Hematopoietic multipotent progenitor cell treated with erythropoietin and hydrocortisone succinate and interleukin-3 and kit ligand, for 6 days (in vitro differentiated cells): ENCODE measurements at places on chromosomes 7 and 10.

DNA sequence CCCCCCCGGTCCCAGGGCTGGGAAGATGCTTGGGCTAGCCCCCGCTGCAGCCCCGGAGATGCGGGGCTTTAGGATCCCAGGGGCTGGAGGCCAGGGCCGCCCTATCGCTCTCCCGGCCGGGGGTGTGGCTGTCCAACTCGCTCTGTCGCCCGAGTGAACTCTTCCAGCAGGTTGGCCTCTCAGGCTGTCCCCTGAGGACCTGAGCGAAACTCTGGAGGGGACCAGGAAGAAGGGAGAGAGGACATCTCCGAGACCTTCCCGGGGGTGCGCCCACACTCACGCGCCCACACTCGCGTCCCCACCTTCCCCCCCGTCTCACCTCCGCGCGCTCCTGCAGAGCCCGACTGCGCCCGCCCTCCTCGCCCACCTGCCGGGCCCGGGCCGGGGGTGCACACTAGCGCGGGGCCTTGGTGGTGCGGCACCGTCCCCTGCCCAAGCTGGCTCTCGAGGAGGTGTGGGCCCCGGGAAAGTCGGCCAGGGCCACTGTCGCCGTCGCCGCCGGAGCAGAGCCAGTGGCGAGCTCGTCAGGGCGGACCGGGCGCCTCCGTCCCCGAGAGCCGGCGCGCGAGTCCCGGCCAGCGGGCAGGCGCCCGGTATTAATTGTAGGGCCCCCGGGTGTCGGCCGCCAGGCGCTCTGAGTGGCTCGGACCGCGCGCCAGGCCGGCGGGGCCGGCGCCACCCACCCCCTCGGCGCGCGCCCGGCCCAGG is 101.7 kb upstream of the SVIL start:
- peak; percentile 21 for DNase-seq

GRCh38 chr10:13450069-13450468 is 78.7 kb downstream of the BEND7 start:
- DNase-seq = no peak

DNA sequence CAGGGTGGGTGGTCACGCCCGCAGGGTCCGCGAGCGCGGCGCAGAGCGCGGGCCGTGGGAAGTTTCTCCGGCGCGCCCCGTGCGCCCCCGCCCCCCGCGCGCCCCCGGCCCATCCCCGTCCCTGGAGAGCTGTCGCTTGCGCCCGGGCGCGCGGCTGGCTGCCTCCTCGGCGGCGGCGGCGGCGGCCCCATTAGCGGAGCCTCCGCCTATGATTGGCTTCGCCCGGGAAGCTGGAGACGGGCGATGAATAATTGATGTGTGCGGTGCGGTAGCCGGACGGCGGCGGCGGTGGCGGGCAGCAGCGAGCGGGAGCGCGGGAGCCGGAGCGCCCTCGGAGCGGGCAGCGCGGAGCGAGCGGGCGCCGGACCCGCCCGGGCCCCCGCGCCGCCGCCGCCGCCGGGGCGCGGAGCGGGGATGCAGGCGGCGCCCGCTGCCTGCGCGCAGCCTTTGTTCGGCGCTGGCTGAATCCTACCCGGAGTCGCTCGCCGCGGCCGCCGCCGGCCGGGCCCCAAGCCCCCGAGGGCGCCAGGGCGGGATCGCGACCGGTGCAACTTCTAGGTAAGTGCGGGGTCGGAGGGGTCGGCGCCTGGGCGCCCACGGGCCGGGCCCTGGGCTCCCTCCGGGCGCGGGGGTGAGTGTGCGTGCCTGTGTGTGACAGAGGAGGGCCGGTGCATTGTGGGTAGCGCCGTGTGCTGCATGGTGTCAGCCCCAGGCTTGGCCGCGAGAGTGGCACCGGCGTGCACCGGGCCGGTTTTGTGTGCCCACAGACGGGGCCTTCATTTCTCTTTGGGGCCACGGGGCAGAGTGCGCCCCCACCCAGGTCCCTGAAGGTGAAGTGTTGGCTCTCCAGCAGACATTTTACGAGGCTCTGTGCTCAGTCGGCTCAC is 103.8 kb upstream of the PPIF start:
- peak; percentile 33 for DNase-seq

DNA sequence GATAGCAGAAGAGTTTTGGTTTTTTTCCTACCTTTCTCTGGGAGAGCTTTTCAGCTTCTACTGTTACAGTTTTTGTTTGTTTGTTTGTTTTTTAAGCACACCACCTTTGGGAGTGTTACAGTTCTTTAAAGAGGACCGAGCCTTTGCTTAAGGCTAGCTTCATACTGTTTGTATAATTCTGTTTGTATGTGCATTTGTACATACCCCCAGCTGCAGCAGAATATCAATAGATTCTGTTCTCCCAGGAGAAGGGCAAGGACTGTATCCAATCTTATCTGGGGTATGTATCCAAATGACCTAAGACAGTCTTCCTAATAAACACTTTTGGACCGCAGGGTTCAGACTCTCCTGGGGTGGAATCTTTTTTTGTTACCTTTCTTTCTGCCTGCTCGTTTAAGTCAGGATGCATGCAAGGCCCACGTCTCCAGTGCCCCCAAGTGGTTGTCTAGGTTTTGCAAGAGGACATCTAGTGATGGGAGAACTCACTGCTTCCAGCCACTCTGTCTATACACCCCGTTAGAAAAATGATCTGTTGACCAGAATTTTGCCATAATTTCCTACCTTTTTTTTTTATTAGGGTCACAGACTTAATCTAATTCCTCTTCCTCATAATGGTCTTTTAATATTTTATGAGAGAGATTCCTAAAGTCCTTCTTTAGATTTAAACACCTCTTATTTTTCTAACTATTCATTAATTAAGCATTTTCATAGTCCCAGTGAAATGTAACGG is 23.9 kb downstream of the NRF1 start:
- peak; percentile 85 for DNase-seq

DNA sequence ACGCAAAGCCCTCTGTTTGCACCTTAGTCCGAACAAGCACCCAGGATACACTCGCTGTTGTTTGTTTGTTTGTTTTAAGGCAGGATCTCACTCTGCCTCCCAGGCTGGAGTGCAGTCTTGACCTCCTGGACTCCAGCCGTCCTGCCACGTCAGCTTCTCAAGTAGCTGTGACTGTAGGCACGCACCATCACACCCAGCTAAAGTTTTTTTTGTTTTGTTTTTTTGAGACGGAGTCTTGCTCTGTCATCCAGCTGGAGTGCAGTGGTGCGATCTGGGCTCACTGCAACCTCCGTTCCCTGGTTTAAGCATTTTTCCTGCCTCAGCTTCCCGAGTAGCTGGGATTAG is 76.8 kb downstream of the CTBP2 start:
- no peak for DNase-seq

DNA sequence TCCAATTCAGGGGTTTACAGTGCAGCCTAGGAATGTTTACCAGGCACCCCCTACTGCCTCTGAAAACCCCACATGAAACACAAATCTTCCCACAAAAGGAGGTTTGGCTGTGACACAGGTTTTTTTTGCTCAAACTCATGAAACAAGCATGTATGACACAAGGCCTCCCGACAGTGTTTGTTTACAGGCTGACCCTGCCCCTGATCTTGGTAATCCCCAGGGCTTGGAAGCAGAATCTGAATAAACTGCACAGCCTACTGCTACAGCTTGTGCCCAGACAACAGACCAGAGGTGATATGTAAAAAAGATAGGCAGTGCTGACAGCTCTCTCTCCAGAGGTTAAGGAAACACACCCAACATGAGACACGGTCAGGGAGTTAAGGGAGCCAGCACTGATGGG is 184.2 kb downstream of the KMT2E start:
- peak; percentile 38 for DNase-seq

DNA sequence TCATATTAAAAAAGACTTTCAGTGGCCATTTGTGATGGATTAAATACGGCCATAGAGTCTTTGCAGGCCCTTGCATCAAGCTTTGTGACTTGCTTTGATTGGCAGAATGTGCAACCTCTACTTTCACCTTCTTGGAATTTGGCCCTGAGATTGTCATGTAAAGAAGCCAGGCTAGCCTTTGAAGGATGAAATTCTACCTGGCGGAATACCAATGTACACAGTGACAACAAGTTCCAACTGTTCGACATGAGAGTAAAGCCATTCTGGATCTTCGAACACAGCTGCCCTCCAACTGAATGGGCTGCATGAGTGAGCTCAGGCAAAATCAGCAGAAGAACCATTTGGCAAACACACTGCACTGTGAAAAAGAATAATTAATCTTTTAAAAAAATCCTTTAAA is 321.3 kb downstream of the PHF14 start:
- no peak for DNase-seq

GRCh38 chr7:111867348-111867931 is 305.1 kb upstream of the IMMP2L start:
- no peak for DNase-seq

GRCh38 chr7:120806669-120807068 is 51.3 kb downstream of the TSPAN12 start:
- no peak for DNase-seq

GRCh38 chr10:106267591-106267990 is 896.9 kb downstream of the SORCS1 start:
- no peak for DNase-seq

DNA sequence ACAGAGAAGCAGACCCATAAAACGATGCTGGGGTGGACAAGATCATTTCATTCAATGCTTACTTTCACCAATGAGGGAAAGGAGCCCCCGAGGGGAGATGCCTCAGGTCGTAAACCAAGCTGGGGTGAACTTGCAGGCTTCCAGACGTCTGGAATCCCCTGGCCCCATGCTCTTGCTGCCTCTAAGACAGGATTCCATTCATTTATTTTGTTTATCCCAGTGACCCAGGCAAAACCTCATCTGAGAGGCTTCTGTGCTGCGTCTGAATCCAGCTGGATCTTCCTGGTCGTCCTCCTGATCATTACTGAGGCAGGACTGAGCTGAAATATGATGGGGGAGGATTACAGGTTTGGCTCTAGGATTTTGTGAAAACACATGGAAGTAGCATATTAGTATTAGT is 182.9 kb downstream of the MYOF start:
- no peak for DNase-seq

DNA sequence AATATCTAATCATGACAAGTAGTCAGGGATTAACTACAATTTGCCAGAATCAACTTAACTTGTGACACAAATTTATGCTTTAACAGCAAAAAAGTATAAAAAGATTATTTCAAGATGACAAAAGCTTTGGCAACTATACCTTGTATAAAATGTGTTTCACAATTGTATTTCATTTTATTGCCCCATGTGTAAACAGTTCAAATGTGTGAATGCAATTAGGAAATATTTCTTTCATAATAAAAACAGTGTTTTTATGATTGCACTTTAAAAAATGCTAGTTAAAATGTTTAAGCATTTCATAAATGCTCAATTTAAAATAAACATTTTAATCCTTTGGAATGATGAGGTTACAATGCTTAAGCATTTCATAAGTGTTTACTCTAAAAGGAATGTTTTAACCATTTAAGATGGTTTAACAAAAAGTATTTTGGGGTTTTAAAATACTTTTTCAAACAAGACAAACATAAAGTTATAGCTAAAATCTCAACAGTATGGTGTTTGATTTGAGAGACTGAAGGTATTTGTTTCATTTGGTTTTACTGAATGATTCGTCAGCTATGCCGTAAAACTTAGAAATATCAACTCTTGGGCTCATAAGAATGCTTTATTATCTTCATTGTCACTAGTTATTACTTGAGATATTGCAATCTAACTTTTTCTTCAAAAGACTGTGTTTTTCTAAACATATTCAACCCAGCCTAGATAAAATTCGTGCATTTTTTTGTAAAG is 50.1 kb downstream of the SFTPD start:
- DNase-seq = no peak

DNA sequence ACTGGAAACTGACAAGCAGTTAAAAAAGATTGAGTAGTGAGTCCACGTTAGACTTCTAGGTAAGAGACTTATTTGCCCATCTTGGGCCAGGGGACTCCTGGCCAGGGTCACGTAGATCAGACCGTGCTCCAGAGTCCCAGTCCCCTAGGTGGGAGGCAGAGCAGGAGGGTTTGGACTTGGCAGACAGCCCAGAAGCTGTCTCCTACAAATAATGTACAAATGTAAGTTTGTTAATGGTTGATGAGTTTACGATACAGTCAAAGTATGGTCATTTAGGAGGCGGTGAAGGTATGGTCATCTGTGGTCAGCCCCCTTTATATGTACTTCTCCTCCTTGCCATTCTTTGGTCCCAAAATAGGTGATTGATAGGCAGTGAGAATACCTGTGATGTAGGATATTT is 28.2 kb downstream of the INPP5F start:
- no peak for DNase-seq

GRCh38 chr7:130292682-130293257 is at the start of gene CPA4:
Gene CPA4 (plus strand): TSS chr7:130293161. CDS start chr7:130293181, 20 bp downstream.
- no peak for DNase-seq

DNA sequence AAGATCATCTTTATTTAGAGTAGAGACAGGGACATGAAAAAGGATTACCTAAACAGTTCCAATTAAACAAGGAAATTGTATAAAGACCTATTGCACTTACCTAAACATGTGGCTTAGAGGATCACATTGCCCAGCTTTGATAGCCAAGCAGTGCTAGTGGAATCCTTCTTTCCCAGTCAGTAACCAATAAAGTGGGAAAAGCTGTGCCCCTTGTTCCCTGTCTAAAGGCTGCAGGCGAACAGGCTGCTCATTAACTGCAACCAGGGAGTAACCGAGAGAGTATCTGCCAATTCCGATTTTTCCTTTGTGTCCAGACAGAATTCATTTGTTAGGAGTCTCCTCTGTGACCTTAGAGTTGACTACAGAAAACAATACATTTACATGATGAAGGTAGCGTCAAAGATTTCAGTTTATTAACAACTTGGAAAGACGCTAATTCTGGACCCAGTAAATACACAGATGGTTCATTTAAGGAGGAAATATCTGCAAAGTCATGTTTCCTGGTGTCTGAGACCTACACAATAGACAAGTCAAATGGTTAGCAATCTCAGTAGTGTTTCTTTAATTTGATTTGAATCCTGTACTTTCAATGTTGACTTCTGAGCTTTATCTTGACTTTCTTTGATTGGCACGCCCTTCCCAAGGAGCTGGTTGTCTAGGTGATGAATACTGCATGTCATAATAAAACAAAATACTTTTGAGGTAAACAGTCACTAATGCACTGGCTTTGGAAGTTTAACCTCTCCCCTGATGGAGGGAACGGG is 57.3 kb upstream of the MET start:
- DNase-seq = no peak

- no peak for DNase-seq
These were observed 16.7 kb downstream of the AGFG2 start for GRCh38 chr7:100555701-100556100.

DNA sequence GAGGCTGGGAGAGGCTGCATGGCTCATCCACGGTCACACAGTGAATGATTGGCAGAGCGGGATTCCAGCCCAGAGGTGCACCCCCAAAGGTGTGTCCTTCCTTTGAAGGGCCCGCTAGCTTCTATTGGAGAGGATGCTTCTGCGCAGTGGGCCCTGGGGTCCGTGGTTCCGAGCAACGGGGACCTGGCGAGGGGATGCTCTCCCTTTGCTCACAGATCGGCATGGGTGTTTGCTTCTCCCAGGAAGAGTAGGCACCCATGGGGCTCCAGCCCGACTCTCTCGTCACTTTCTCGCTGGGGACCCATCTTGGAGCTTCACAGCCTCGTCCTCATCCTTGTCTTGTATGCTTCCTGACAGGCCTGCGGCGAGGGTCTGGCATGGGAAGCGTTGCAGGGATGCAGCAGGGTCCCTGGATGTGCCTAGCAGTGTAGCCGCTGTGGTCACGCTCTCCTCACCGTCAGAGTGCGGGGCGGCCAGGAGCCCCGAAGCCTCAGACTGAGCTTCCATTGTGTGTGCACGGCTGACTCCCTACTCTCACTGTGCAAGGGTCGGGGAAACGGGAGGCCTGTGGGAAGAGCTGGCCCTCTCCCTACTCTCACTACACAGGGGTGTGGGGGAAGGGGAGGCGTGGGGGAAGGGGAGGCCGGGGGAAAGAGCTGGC is 538.5 kb upstream of the FOXK1 start:
- DNase-seq = no peak

- no peak for DNase-seq
These were observed 23.5 kb downstream of the PTPRN2 start for GRCh38 chr7:158563911-158564662.
